ENCODE measurements at places on chromosomes 2 and 18.

GRCh38 chr2:64854773-64855237 lies 134.4 kb upstream of the SLC1A4 start:
- peak; percentile 72 for DNase-seq

DNA sequence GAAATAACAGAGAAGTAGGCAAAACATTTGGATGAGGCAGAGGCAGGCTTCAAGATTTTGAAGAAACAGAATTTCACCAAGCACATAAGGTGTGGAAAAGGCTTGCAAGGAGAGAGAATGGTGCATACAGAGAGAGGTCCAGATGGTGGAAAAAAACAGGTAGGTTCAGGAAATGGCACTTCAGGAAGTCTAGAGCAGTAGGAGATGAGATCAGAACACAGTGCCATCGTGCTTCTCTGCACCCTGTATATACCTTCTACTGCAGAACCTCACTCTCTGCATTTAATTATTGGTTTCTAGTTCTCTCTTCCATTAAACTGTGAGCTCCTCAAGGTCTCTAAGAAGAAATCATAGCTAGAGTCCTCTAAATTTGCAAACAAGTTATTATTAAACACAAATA lies 2.4 kb downstream of the PAIP2B start:
- DNase-seq = no peak

DNA sequence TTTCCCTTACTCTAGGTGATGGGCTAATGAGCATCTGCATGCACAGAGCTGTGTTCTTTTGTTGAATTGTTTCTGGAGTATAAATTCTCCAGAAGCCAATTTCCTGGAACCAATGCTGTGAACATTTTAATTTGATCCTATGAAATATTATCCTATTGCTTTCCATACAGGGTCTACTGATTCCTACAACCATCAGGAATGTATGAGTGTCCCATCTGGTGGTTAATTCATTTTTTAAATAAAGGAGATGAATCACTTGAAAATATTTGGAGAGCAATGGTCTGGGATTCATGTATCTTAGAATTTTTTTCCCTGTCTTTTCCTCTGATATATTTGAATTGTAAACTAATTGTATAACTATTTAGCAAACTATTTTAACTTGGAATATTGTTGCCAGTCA lies 14.0 kb downstream of the KIF5C start:
- DNase-seq = no peak

DNA sequence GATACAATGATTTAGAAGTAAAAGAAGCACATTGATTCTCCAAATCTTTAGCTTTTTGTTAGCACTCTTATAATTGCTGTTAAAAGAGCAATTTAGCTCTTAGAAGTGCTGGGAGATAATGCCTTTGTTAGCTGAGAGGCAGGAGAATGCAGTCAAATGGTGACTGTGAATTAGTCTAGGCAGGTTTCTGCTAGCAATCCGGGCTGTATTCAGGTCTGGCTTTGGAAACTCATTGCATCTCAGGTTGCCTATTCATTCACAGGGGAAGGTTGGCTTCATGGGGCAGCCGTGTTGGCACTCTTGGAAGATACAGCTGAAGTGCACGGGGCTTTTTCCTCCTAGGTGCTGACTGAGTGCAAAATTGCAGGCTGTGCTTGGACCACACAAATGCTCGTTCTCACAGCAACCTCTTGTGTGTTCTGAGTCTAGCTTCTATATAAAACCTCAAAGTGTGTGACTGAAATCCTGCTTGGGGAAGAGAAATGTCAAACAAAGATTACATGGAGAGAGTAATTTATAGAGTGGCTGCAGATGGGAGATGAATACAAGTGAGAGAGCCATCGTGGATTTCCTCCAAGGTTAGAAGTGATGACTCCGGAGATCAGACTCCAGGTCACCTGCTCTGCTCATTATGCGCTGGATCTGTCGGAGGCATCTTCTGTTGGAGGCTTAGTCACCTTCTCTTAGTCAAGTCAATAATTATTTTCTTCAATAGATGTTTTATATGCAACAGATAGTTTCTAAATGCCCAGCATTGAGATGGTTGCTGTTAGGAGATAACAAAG lies 167.8 kb downstream of the PMAIP1 start:
- no peak for DNase-seq

DNA sequence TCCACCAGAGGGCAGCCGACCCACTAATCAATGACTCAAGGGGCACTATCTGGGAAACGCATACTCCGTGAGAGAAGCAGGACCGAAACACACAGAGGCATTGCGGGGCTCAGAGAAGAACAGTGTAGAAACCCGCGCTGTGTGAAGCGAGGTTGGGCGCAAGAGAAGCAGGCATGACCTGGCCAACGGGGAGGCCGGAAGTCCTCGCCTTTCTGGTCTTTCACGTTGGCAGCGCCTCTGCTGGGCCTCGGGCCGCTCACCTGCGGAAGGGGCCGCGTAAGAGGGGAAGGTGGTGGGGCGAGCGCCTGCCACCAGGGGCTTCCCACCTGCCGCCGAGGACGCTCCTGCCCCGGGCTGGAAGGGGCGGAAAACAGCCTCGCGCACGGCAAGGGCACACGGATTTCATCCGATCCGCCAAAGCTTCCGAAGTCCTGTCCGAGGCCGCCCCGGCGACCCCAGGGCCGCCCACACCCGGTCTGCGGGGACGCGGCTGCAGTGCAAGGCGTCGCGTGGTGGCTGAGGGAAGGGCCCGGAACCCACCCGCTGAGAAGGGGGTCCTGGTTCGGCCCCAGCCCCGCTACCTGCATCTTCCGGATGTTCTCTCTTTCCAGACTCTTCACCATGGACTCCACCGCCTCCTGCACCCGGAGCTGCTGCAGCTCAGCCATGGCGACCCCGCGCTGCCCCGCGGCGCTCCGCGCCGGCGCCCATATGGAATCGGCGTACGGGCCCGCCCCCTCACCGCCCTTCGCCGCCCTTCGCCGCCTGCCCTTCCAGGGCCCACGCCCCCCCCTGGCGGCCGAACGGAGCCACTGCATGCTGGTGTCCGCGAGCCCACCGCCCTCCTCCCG lies at the start of gene FAM136A:
Gene FAM136A, minus strand, starts transcription at position 724 of the 851 bp plus-strand sequence. Its CDS starts 56 bp downstream, at position 668.
- peak; percentile 83 for DNase-seq

DNA sequence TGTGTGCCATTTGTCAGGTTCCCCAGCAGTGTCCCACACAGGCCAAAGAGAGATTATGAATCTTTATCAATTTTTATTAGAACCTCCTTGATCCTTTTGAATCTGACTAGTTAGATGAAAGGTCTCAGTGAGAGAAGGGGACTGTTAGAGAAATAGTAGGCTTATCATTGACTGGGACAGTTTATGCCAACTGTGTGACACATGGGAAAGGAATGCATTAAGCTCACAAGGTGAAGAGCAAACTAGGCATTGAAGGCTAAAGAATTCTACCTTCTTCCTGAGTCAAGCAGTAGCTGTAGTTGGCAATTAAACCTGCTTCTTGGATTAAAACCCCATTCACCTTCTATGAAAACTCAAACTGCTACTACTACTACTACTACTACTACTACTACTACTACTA lies 389.6 kb upstream of the CDH19 start:
- no peak for DNase-seq

- peak; percentile 79 for DNase-seq
These were observed 3.4 kb downstream of the SERPINB2 start for GRCh38 chr18:63890950-63891304.

GRCh38 chr2:26892922-26893524 lies 45.1 kb downstream of the DPYSL5 start:
- DNase-seq = no peak

DNA sequence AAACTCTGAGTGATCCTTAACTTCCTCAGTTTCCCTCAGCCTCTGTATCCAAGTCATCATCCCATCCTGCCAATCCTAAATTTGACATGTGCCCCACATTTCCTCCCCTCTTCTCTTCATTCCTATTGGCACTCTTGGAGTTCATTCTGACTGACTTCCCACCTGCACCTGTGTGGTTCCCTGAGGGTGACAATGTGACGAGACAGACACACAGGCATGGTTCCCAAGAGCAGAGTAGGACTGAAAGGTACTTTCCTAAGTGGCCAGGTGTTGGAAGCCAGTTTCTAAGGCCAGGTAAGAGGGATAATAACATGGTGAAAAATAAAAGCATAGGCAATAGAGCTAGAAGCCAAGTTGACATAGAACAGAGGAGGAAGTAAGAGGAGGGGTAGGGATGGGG lies 24.2 kb upstream of the REG3G start:
- no peak for DNase-seq

DNA sequence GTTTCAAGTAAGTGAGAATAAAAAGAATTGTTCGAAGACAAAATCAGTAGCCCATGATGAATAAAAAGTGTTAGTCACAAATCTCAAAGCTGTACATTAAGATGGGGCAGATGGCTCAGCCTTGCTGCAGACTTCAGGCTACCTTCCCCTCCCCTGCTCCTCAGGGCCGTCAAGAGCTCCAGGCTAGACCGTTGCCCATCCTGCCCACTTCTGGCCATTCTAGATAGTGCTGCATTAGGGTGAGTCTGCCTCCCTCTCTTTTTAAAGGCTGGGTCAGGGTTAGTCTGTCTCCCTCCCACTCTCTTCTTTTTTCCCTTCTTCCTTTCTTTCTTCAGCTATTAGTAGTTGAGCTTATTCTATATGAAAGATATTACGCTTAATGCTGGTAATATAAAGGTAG lies 86.0 kb downstream of the MAPRE2 start:
- DNase-seq = no peak
